ENCODE measurements at places on chromosomes 3 and 15.

- DNase-seq, result no peak
Measured at GRCh38 chr3:167736264-167736787, 805 bp downstream of the SERPINI1 start.

DNA sequence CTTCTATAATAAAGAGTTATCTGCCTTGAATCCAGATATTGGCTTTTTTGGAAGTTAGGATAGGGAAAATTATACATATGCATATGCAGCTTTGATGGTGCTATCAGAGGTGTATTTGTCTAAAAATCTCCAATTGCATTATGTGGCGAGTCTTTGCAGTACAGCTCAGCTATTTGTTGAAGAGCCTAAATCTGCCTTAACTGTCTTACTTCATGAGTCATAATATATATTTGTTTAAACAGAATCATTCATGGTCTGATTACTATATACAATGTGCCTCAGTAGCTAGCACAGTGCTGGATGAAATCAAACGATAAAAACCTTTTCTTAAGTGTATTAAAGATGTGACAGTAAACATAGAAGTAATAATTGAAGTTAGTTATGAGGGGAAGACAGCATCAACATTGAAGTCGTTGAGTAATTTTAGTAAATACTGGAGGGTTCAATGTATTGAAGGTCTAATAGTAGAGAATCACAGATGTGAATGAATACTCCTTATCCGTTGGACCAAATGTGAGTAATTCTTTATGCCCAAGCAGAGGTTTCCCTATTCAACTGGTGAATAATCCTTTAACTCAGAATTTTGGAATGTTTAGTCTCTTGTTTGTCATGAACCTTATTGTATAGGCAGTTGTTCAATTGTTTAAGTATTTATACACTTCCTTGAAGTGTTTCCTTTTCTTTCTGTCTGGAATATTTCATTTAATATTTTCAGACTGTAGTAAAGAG lies 74.8 kb upstream of the NAALADL2 start:
- no peak for DNase-seq

DNA sequence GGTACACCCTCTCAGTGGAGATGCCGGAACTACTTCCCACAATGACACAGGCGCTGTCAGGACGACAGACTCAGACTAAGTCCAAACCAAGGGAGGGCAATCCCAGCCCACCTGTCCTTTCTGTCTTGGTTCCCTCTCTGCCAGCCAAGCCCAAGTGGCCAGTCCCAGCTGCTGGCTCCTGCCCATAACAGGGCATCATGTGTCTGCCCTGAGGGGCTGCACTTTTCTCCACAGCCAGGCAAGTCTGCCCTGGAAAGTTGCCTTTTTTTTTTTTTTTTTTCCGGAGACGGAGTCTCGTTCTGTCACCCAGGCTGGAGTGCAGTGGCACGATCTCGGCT lies 20.0 kb upstream of the BCL2A1 start:
- DNase-seq, result no peak

DNA sequence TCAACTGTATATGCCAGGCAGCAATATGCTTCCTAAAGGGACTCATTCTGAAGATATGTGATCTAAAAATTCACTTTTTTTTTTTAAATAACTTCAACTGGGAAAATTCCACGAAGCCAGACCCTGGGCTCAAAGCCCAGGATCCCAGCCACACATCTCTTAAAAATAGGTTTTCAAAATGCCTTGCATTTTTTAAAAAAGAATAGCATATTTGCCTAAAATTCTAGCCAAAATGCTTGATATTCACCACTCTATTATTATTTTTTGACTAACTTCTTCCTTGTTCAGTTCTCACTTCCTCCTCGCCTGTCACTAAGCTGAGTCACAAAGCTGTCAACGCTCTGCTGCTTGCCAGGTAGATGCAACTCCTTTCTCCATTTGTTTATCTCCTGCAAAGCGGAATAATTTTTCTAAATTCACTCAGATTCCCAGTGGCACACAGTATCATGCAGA lies 28.0 kb upstream of the VGLL4 start:
- no peak for DNase-seq

DNA sequence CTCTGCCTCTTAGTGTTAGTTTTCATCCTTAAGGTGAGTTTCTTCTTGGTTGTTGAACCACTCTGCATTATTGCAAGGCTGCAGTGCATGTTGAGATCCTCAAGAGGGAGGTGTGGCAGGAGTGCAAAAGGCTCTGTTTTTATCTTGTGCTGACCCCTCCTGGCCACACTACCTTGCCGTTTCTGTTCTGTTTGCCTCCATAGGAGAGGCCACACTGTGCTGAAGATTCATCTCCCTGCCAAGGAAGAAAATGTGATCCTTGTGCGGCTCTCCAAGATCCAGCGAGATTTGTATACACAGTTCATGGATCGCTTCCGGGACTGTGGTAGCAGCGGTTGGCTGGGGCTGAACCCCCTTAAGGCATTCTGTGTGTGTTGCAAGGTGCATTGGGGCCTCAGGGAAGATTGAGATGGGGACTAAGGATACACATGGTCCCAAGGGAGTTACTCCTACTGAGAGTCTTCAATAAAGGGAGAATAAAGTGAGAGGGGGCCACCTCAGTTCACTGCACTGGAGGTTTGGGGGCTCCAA lies 33.0 kb upstream of the TEX264 start:
- peak; percentile 72 for DNase-seq

GRCh38 chr3:159266779-159267178 lies 464.9 kb downstream of the MFSD1 start:
- DNase-seq, result peak; percentile 74

- no peak for DNase-seq
Measured at GRCh38 chr3:161316006-161316689, 55.2 kb downstream of the SPTSSB start.

DNA sequence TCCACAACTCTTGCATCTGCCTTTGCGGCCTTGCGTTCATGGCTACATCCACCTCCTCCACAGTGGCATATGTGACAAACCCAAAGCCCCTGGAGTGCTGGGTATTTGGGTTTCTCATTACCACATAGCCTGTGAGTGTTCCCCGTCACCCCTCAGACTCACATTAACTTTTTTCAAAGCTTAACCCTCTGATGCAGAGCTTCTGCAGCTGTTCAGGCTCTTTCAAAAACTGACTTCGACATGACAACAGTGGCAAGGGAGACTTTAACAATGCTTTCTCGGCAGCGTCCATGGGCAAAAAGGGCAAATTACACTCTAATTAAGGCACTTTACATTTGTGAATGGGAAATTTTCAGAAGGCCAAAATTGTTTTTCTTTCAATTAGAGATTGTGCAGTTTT lies 343.2 kb downstream of the UNC13C start:
- DNase-seq, result no peak

DNA sequence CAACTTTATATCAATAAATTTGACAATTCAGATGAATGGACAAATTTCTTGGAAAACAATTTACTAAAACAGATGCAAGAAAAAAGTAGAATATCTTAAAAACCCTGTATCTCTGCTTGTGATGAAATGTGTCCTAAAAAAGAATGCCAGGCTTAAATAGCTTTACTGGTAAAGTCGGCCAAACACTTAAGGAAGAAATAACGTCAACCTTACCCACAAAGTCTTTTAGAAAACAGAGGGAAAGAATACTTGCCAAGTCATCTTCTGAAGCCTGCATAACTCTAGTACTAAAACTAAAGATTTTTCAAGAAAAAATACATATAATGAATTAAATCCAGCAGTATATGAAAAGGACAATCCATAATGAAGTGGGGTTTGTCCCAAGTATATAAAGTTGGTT lies 111.1 kb downstream of the RASA2 start:
- no peak for DNase-seq

GRCh38 chr15:44194323-44195150 lies 534 bp downstream of the FRMD5 start:
- no peak for DNase-seq

DNA sequence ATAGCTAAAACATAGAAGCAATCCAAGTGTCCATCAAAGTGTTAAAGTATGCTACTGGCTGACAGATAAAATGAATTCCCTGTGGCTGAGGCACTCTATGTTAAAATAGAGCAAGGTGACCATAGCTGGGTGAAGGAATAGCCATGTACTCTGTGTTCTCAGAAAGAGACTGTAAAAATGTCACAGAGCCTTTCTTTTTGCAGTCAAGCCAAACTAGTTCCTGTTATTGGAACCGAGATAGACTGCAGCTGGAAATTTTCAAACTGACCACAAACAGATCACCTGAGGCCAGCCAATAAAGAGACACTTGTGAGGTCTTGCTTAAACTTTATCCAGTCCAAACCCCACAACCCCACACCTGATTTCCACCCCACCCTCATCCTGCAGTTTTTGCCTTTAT lies 422.8 kb upstream of the NAALADL2 start:
- no peak for DNase-seq

GRCh38 chr3:72234391-72234790 lies 449.4 kb upstream of the PROK2 start:
- DNase-seq, result no peak

GRCh38 chr15:52789601-52790168 lies 451 bp downstream of the ONECUT1 start:
- no peak for DNase-seq

DNA sequence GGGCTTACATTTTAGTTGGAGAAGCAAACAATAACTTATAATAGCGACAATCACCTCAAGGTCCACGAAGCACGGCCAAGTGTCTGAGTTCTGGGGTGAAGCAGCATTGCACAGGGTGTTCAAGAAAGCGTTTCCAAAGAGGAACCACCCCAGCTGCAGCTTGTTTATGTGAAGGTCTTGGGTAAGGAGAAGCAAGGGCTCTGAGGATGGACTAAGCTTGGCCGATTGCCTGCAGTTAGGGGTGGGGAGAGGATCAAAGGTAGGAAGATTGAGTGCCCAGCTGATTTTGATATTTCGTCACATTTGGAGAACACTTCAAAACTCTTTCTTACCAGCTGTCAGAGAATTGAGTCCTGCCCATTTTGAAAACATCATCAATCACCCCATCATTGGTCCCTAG lies 321.6 kb upstream of the DNAJC19 start:
- DNase-seq, result no peak

DNA sequence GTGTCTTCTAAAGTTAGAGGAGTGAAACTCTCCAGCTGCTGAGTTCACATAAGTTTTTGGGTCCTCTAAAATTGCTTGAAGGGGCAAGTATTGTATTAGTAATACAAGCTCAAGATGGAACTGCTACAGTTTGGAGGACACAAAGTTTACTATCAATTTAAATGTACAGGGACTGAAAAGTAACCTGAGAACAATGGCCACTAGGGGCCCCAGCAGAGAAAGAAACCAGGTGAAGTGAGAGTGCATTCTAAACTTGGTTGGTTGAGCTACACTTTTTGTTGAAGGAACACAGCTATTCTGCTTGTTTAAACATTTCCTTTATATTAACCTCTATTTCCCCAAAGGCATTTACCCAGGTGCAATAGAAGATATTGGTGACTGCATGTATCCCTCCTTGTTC lies 755.5 kb downstream of the GBE1 start:
- DNase-seq, result no peak

DNA sequence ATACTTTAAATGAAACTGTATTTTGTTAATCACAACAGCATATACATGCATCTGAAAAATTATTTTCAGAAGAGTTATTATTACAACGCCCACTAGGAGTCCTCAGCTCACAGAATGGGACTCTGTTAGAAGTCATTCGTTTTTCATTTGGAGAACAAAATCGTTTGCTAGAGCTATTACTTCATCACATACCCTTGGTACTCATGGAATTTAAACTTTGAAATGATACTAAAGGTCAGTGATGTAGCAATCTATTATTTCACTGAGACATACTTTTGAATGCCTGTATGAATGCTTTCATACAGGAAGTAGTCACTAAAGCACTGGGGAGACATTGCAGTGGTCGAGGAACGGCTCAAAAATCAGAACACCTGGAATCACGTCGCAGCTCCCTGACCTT lies 198.1 kb downstream of the MBNL1 start:
- no peak for DNase-seq

GRCh38 chr3:38116471-38117162 lies 20.3 kb downstream of the ACAA1 start:
- DNase-seq, result peak; percentile 5

- DNase-seq, result peak; percentile 39
Measured at GRCh38 chr3:66938338-66938963, 59.7 kb upstream of the KBTBD8 start.

DNA sequence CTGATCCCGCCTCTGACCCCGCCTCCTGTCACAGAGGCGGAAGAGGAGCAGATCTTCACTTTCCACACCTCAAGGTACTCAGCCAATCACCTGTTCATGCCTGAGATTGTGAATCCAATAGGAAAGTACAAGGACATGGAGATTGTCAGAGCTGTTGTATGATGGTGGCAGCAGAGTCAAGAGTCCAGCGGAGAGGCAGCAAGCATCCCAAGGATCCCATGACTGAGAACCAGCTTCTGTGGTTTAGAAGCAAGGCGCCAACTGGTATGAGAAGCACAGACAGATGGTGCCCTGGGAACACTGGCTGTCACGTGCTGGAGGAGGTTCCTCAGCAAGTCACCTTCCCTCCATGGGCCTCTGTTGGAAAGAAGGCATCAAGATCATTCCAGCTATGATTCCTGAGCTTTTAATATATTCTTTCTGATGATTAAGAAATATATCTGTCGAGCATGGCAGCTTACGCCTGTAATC lies 93.9 kb downstream of the CPN2 start:
- no peak for DNase-seq

GRCh38 chr3:10286596-10287295 lies 6.0 kb downstream of the GHRL start:
- no peak for DNase-seq

DNA sequence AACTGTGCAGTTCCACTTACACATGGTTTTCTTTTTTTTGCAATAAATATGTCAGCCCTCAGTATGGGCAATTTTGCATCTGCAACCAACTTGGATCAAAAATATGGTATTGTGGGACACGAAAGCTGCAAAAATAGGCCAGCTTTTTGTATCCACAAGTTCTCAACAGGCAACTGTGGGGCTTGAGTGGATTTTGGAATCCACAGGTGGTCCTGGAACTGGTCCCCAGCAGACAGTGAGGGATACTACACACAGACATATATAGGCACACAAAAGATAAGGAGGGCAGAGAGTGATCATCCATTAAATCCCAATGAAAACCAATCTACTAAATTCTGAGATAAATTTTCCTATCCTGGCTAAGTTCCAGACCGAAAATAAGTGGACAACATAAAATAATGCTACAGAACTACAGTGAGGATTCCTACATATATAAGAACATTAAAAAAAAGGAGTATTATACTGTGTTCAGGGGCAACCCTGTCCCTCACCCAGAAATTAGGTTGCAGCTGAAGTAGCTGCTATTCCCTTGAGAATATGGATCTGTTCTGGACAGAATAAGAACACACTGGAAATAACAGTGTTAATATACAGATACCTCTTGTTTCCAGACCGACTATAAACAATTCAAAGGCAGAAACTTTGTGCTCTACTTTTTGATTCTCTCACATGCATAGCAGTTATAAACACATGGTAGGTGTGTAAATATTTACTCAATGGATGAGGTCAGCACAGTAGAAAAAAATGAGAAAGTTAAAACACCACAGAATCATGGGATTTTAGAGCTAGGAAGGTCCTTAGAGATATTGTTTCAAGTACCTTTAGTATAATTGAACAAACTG lies 25.4 kb downstream of the DENND4A start:
- no peak for DNase-seq

- no peak for DNase-seq
Measured at GRCh38 chr15:62999923-63000561, 42.5 kb upstream of the TPM1 start.

GRCh38 chr3:162525771-162526170 lies 1029.2 kb downstream of the OTOL1 start:
- no peak for DNase-seq
